Right lung (tissue), 10 donors: ENCODE measurements at places on chromosomes 5 and 9. TPM values are rescaled to one million over a fixed set of nuclear protein-coding genes. Genes with fewer than 3 reads are reported as not detected.

The BDP1 gene
- 53.5 TPM for polyA plus RNA-seq

The PDCD1LG2 gene
- polyA plus RNA-seq: 0.22 TPM

The SLC22A5 gene
- polyA plus RNA-seq: 11.6 TPM

GRCh38 chr5:143524338-143524945 is 121.0 kb upstream of the NR3C1 start:
- DNase-seq: no peak

- no peak for DNase-seq
Measured at GRCh38 chr5:173794901-173795416, 93.2 kb upstream of the CPEB4 start.

DNA sequence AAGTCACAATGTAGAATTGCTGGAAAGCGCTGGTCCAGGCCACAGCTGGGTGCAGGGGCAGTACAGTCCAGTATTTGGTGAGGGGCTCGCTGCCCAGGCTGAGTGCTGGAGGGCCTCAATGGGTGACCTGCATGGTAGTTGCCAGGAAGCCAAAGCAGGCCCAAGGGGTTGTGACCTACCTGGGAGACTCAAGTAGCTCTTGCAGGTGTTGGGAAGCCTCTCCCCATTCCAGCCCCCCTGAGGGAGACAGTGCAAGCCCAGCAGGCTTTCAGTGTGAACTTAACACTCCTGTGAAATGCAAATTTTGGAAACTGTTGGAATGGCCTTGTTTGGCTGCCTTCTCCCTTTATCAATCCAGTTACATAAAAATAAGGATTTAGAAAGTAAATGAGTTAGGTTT is 13.9 kb downstream of the KDM4C start:
- DNase-seq: no peak
